Suppressor macrophage treated with lipopolysaccharide for 1 hour (primary cell): ENCODE measurements at places on chromosomes 7 and 10.

DNA sequence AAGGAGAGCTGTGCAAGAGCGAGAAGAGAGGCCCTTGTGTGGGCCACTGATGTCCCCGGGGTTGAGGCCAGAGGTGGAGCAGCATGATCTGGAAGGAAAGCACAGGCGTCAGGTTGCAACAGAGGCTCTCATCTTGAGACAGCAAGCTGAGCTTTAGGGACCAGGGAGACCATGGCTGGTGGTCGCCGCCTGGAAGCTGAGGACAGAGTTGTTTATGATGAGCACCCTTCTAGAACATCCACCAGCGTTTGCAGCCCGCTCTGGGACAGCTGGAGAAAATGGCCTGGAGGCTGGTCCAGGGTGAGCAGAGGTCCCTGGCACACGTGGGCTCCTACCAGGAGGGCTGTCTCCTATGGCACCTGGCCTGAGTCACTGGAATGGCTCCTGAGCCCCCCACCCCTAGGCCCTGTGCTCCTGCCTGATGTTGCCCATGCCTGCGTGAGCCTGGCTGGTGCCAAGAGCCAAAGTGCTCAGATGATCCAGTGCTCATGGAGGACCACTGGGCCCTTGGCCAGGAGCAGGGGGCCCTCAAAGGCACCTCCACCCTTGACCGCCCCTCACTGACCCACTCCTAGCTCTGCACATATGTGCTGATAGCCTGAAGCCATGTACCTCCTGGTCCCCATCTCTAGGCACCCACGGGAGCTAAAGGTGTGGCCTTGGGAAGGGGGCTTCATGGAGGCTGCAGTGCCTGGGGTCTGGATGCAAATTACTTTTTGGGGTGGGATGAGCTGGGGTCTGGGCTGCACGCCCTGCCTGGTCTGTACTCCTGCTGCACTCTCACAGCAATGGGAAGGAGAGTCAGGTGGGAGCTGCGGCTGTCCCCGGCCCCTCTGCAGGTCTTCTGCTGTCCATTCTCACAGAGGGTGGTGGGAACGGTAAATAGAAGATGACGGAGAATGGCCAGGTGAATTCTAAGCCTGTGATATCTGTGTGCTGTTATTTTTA is 40.1 kb upstream of the RET start:
- DNase-seq = peak; percentile 26

DNA sequence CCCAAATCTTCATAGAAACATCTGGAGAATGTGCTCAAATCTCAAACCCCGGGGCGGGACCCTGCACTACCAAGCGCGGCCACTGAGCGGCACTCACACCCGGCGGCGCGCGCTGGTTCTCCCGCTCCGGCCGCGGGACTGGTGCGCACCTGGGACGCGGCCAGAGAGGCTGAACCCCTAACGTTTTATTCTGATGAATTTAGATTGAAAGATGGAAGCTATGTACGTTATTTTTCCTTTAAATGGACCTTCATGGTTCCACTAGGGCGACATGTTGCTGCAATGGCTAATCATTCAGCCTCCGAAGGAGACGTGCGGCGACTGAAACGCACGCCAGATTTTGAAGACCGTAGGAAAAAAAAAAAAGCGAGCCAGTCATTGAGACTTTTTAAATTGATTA is 107.0 kb upstream of the INSIG1 start:
- peak; percentile 48 for DNase-seq

DNA sequence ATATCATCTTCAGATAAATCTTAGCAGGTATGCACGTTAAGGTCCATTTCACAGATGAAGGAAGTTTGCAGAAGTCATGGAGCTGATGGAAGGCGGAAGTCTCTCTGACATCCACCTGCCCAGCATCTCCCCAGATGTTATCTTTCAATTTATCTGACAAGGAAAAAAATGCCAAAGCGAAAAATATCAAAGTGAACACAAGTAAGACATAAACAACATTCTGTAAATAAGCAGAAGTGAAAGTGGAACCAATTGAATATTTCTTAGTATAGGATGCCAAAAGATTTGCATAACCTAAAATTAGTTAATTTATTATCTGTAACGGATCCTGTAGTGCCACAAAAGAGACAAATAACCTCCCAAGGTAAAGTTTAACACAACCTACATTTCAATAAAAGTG is 73.6 kb upstream of the NEBL start:
- DNase-seq = no peak

GRCh38 chr7:155355176-155355575 is 57.5 kb downstream of the INSIG1 start:
- DNase-seq = no peak

GRCh38 chr7:94295850-94296249 is 98.8 kb upstream of the COL1A2 start:
- DNase-seq = no peak

- peak; percentile 68 for DNase-seq
These were observed 37.6 kb downstream of the SGMS1 start for GRCh38 chr10:50585921-50586739.

DNA sequence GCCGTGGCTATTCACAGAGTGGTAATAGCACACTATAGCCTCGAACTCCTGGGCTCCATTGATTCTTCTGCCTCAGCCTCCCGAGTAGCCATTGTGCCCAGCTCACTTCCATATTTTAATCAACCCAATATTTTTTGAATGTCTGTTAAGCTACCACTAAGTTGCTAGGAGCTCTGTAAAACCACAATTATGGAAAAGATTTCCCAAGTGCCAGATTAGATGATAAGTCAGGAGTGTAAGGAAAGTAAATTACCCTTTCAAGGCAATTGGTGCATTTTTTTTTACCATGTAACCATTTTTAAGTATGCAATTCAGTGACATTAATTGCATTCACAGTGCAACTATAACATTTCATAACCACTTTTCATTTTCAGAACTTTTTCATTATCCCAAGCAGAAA is 87.5 kb upstream of the GATAD1 start:
- no peak for DNase-seq

- no peak for DNase-seq
These were observed 273.3 kb downstream of the DNAJB6 start for GRCh38 chr7:157609932-157610640.

DNA sequence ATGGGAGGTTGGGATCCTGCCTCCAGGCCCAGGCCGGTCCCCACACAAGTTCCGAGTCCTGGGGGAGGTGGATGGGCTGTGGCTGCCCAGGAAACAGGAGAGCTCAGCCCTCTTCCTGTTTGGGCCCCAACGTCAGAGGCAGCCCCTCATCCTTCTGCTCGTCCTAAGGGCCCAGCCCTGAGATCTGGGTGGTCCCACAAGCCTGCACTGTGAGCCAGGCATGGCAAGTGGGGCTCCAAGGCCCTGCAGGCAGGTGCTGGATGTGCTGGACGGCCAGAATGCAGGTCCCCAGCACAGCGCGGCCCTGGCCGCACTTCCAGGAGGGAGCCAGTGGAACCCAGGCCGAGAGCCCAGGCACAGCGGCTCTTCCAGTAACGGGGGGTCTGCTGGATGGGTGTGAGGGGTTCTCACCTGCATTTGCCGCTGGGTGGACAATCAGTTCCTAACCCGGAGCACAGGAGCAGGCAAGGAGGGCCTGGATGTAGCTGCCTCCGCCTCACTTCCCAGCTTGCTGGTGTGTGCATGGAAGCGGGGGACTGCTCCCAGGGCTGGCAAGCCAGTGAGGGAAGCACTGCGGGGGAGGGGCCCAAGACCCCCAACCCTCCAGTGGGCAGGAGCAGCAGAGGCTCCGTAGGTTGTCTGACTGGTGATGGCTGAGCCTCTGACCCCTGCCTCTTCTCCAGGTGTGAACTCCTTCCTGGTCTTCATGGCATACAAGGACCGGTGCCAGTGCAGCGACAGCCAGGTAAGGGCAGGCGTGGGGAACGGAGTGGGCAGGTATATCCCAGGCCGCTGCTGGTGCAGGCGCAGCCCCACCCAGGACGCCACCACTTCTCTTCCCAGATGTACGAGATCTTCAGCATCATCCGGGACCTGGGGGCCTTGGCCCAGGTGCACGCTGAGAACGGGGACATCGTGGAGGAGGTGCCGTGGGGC is 9.7 kb downstream of the DPYSL4 start:
- DNase-seq = no peak

GRCh38 chr7:15963206-15963605 is 276.7 kb upstream of the MEOX2 start:
- DNase-seq = no peak

- DNase-seq = no peak
These were observed 53.0 kb downstream of the PHF14 start for GRCh38 chr7:11026452-11027359.

DNA sequence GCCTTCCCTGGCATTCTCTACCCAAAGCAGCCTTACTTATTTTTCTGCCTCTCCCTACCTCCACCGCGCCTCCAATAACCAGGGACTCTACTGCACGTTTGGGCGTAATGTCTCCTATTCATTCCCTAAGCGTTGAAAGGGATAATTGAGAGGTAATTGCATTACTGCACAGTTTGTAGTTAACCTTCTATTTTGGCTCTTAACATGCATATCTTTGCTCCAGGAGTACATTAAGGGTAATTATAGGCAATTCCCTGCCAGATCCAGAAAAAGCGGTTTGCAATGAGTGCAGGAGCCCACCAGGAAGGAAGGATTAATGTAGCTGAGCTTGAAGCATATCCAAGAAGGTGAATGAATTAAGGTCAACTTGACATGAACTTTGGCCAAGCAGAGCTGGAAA is 558.4 kb downstream of the TYW1 start:
- no peak for DNase-seq

DNA sequence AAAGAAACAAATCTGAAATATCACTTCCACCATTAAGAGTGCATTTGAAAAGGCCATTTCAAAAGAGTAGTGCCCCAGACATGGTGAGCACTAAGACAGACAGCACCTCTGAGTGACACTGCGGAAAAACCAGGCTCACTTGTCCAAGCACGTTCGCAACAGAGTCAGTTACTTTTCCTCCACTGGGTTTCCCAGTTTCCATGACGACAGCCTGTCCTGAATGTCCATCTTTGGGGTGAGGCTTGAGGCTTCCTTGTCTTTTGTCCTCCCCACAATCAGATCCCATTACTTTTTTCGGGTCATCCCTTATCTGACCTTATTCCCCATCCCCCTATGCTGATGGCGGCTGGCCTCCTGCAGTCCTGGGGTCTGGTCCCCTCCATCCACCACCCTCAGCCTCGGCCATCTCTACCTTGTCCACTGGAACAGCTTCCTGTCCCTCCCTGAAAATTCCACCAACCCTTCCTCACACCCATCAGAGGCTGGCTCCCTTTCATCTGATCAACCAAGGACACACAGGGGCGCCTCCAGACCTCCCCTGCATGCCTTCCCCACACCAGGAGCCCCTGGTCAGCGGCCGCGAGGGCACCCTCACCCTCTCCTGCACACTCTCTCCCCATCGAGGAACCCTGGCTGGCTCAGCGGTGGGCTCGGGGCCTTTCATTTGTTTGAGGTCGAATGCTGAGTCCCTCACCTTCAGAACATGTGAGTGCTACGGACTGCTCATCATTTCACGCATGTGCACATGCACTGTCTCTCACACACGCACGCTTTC is 363.6 kb downstream of the DNAJB6 start:
- DNase-seq = no peak

- DNase-seq = peak; percentile 84
These were observed 2.1 kb downstream of the NFE2L3 start for GRCh38 chr7:26153823-26154783.

- DNase-seq = no peak
These were observed 63.5 kb downstream of the CFAP46 start for GRCh38 chr10:132878730-132879407.

GRCh38 chr7:55365205-55365674 is at the start of gene LANCL2:
Gene LANCL2 (plus strand): TSS chr7:55365337. CDS start chr7:55366026, 689 bp downstream.
- DNase-seq = no peak

GRCh38 chr10:16195178-16195769 is 241.5 kb upstream of the PTER start:
- no peak for DNase-seq

- DNase-seq = no peak
These were observed 214.4 kb upstream of the PRKCQ start for GRCh38 chr10:6794441-6794840.

GRCh38 chr10:74255214-74255613 is 104.2 kb downstream of the ADK start:
- DNase-seq = peak; percentile 22
